ENCODE measurements at places on chromosomes 4 and X.

DNA sequence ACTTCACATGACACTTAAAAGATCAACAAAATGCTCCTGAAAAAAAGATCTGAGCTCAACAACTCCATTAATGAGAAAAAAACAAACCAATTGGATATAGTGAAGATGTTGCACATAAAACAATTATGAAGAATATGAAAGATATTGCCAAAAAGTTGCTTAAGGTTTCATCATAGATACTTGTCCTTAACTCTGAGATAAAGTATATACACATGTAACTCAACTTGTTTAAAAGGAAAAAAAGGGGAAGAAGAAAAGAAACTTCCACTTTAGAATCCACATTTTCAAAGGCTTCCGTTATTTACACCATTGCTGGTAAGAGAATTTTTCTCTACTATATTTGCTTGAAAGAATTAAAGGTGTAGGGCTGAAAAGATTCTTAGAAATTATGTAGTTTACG lies 2.7 kb downstream of the AFAP1 start:
- no peak for DNase-seq

DNA sequence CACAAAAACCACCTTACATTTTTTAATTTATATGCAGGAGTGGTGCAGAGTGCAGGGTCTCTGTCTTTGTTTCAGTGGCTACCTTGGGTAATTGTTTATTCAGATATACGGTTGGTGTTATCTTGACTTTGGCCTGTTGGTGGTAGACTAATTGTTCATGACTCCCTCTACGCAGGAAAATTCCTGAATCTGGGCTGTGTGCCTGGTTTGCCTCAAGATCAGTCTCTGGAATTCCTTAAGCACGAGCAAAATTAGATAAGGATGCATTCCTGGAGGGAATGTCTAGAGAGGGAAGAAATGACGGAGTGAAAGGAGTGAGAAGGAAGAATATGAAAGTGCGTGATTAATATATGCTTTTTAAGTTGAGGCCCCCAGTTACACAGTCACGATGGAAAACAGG lies 576.9 kb upstream of the PCDH10 start:
- no peak for DNase-seq

GRCh38 chr4:1559896-1560650 lies 124.0 kb downstream of the FAM53A start:
- no peak for DNase-seq

GRCh38 chr4:77595364-77595973 lies 10.2 kb upstream of the CXCL13 start:
- DNase-seq, result no peak

DNA sequence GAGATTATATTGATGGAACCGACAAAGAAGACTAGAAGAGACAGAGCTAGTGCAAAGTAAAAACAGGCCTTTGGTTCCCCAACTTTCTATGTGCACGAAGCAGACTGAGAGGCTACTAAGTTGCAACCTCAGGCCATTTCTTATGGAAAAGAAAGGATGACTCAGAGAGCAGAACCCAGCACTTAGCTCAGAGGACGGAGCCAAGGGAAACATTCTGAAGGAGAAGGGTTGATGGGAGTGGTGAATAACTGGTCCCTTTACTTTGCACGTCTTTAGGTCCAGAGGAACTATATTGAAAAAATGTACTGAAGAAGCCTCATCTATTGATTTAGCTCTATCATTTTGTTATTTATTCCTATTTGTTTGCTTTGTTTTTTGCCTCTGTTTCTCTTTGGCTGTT lies 182.1 kb downstream of the CPE start:
- no peak for DNase-seq

GRCh38 chrX:114332766-114333165 lies 251.1 kb upstream of the HTR2C start:
- DNase-seq, result no peak

DNA sequence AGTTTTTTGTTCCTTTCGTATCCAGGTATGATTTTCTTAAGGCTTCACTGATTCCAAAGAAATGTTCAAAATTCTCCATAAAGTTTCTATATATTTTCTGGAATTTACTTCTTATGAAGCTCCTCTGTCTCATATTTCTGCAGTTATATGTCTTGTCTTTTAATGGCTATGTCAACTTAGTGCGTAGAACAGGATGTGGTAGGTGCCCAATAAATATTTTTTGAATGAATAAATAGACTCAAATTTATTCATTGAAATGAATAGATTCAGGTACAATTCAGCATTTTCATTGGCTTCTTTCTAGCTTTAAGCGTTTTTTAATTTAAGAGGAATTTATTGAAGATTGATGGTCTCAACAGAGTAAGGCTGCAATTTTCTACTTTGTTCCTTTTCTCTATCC lies 231.9 kb upstream of the BOD1L1 start:
- DNase-seq, result no peak

DNA sequence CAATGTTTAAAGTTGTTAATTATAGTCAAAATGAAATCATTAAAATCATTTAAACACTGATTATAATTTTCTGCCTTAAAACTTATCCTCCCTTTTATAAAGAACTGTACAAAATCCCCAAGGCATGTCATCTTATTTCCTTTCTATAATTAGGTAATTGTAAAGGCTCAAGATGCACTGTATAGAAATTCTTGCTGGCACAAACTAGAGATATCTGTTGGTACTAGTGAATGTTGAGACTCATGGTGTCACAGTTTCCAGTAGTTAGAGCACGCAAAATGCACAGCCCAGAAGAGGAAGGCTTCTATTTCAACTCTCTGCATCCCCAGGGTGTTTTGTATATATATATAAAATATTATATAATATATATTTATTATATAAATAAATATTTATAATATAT lies 22.7 kb upstream of the PLA2G12A start:
- DNase-seq, result no peak

DNA sequence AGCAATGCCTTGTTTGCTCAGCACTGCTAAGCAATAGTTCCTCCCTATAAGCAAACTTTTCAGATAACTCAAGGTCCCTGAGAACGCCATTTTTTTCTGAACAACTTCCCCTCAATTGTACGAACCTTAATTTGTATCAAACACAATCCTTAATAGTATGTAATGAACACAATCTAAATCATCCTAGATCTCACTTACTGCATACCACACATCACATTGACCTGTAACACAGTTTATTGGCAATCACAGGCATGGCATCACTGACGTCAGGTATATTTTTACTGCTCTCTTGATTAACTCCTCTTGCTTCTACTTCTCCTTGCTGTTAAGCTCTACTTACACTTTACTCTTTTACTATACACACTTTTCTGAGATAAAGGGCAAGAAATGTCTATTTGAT lies 67.0 kb downstream of the TAPT1 start:
- no peak for DNase-seq

- no peak for DNase-seq
These were observed 19.0 kb upstream of the SUPT20HL2 start for GRCh38 chrX:24332878-24333277.

DNA sequence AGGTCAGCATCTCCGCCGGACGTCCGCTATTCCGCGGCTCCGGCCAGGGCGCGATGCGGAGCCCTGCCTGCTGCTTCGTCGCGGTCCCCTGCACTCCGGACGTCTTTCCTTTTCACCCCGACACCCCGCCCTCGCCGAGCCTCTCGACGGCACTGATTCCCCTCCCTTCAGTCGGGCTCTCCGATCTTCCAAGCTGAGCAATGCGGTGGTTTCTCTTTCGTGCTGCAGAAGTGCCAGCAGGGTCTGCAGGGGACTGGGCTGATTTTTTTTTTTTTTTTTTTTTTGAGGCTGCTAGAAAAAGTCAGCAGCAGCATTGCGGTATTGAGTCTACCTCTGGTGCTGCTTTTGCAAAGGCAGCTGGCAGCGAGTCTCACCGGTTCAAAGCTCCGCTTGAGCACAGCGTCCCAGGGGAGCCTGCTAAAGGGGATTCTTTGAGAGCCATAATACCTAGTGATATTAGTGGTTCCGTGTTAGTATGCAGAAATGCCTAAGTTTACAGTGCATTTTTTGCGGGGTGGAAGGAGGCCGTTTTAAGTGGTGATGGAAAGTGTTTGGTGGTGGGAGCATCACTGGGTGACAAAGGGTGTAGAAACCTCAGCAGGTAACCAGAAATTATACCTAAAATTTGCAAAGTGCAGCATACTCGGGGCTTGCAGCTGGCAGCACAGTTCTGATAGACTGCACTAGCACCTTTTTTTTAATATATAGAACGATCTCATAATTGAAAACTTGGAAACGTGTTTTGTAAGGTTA lies 969 bp downstream of the STIM2 start:
- DNase-seq, result peak; percentile 71

- DNase-seq, result no peak
These were observed 213.3 kb downstream of the GLUD2 start for GRCh38 chrX:121260596-121261240.

- DNase-seq, result no peak
These were observed 39.6 kb upstream of the PDLIM5 start for GRCh38 chr4:94412019-94412657.

DNA sequence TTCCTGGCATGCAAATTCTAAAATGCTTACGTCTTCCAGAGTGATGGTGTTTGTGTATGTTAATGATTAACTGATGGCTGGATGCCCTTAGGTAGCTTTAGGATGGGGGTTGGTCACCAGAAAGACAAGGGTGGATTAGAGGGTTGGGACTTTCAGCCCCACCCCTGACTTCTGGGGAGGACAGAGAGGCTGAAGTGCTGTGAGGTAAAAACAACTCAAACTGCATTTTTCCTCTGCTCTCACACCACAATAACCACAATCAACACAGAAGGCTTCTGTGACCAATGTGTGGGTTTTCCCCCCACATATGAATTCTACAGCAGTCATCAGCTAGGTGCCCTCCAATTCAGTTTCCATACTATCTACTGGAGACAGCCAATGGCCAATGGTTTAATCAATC lies 18.7 kb upstream of the DDIT4L start:
- no peak for DNase-seq

- DNase-seq, result no peak
These were observed 7.0 kb downstream of the MTM1 start for GRCh38 chrX:150575419-150575814.

DNA sequence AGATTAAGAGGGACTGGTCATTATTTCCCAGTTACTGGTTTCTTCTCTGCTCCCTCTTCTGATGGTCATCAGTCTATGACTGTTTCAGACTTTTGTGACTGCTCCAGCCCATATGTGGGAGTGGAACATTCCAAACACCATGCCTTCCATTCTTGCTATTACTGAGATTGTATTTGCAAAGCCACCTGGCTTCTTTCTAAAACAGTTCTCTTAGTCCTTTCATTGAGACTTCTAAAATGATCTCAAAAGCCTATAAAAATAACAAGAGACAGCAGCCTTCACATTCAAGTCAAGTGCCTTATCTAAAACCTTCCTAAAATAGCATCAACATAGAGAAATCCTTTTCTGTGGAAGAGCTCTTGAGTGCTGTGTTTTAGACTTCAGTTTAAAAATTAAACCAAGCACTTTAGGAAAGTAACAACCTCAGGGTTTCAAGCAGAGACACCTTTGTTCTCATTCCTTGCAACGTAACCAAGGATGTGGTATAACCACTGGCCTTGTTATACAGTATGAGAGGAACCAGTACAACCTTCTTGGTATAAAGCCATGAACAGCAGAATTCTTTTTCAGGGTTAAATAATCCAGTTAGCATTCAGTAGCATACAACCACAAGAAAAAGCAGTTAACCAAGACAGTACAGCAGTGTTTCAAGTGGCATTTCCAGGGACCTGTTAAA lies 97.1 kb downstream of the NFKB1 start:
- no peak for DNase-seq

- DNase-seq, result no peak
These were observed 17.8 kb downstream of the WDR1 start for GRCh38 chr4:10098780-10099160.

- no peak for DNase-seq
These were observed 8.2 kb downstream of the FAM184B start for GRCh38 chr4:17773135-17773698.

GRCh38 chr4:135770505-135770904 lies 1568.9 kb upstream of the PABPC4L start:
- no peak for DNase-seq

DNA sequence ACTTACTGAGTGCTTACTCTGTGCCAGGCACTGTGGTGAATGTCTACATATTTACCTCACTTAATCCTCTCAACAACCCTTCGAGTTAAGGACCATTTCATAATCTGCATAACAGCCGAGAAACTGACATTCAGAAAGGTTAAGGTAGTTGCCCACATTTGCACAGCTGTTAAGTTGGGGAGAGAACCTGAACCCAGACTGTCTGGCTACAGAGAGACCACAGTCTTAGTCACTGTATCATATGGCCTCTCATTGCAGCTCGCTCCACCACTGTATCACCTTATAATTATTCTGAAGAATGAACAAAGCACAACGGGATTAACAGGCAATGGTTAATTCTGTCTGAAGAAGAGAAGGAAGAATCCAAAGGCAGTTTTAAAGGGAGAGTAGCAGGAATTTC lies 98.5 kb downstream of the ADGRA3 start:
- DNase-seq, result no peak

DNA sequence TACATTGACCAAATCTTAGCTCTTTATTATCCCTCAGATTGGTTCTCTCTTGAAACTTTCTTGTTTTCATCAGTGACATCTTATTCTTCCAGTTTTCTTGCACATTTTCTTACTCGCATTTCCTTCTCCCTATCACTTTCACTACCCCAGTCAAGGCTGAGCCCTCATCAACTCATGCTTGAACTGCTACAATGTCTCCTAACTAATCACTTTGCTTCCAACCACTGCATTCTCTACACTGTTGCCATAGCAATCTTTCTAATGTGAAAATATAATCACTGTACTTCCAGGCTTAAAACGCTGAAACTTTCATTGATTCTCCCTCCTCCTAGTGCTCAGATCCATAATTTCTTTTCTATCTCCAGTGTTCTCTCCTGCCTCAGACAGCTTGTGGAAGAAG lies 22.2 kb upstream of the LPAR4 start:
- no peak for DNase-seq

DNA sequence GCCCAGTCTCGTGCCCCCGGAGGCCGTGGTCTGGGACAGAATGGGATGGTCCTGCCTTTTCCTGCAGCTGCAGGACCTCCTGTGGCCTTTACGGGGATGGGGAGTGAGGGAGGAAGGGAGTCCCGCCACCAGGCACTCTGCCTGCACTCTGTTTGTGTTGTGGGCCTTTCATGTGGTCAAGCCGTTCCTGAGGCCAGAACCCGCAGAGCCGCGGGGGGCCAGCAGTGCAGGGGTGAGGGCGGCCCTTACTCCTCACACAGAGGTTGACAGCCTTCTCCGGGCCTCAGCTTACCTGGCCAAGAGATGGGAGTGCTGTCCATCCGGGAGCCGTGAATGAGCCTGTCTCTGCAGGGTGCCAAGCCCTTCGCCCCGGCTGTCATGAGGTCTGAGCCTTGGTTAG lies 230.7 kb downstream of the AFAP1 start:
- DNase-seq, result no peak

DNA sequence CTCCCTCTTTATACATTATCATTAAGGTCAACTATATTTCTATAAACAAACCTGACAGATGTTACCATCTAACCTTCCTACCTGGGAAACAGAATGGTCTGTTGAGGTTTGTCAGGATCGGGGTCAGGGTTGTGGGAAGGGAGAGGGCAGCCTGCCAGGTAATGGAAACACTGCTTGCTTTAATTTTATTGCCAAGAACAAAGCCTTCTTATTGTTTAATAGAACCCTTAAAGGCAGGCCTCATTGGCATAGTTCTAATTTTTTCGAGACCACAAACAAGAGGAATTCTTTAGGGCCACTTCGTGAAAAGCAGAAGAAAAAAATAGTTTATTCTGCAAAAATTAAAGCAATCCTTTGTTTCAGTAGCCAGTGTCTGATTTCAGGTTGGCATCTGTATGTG lies 113.2 kb downstream of the MID1 start:
- DNase-seq, result no peak
